HT-29 (cell line): ENCODE measurements at places on chromosomes 5 and 9. TPM values are rescaled to one million over a fixed set of nuclear protein-coding genes. Genes with fewer than 3 reads are reported as not detected.

GRCh38 chr9:89670801-89671434 lies 66.1 kb downstream of the GADD45G start:
- no peak for DNase-seq

GRCh38 chr9:20303996-20304395 lies 318.3 kb downstream of the MLLT3 start:
- no peak for DNase-seq

- DNase-seq, result no peak
These were observed 34.1 kb upstream of the FIBCD1 start for GRCh38 chr9:130972957-130973685.

MZB1 gene
- 0.25 TPM in 1 of 2 replicates, not detected in the other for total RNA-seq

DNA sequence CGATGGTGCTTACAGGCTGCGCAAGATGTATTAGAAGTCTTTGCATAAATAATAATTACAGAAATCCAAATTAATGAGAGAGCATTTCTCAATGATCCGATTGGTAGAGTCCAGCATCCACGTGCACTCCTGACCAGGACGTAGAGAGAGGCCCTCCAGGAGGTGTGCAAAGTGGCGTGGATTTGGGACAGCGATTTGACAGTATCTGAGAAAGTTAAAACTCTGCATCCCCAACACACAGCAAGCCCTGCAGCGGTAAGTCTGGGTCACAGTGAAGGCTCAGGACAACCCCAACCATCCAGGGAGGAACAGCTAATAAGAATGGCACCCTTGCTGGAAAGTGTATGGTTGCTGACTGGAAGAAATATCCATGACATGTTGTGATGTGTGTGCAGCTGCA lies 180.2 kb downstream of the AUH start:
- DNase-seq, result no peak

- no peak for DNase-seq
These were observed 1.8 kb downstream of the TCERG1 start for GRCh38 chr5:146448783-146449519.

DNA sequence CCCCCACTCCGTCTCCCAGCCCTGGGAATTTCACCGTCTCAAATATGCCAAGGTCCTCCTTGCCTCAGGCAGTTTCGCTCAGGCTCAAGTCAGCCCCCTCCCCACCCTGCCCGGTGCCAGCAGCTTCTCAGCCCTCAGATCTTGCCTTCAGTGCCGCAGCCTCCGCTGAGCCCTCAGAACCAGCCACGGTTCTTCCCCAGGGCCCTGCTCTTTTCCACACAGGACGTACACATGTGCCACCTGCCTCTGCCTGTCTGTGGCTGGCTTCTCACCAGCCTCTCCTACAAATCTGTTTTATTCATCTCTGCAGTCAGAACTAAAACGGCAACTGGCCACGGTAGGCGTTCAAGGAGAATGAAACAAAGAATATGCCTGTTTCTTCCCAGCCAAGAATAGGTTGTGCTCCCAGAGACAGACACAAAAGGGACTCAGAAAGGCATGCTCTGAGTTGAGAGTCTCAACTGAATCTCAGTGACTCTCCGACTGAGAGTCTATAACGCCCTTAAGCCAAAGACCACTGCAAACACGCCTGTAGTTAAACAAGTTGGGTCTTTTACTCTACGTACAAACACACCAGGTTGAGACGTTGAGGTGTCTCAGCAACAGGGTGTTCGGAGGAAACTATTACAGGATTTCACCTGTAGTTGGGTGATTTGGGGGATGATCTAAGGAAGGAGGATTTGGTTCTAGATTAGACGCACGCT lies 10.6 kb upstream of the GRIN1 start:
- DNase-seq, result peak; percentile 44

- no peak for DNase-seq
These were observed 112.2 kb upstream of the ALDH1B1 start for GRCh38 chr9:38280251-38280800.

DNA sequence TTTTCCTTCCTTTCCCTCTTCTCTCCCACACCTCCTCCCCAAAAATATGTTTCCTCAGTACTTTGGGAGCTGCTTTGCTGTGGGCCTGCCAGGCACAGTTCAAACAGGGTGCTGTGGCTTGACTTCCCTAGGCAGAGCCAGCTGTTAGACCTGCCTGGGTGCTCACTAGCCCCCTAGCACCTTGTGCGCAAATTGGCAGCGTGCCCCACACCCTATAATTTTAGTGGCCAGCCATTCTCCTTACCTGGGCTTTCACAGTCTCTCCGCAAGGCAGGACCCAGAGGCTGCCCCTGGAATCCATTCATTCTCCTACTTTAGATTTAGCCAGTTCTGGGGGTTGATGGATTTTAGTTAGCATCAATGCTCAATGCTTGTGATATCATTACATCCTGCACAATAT lies 72.3 kb downstream of the ANGPTL2 start:
- no peak for DNase-seq

PCDHGA3 gene
- total RNA-seq, result 0.10 TPM in 1 of 2 replicates, not detected in the other

- no peak for DNase-seq
These were observed 26.3 kb downstream of the CDK7 start for GRCh38 chr5:69261034-69261433.

DNA sequence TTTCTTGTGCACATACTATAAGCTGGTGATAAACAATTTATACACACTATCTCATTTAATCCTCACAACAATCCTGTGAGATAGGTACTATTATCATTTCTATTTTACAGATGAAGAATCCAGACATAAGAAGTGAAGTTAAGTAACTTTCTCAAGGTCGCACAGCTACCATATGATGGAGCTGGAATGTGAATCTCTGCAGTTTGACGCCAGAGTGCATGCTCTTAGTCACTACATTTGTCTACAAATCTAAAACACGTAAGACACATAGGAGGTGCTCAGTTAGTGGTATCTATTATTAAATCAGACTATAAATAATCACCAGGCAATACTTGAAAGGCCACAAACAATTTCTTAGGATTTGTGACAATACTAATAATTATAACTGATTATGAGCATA lies 45.0 kb upstream of the CDKN2B start:
- DNase-seq, result no peak

IL4 gene
- total RNA-seq, result not detected in 2 replicates

GRCh38 chr5:94690778-94691177 lies 72.3 kb downstream of the SLF1 start:
- no peak for DNase-seq

PTGS1 gene
- 2.1 and 3.9 TPM in 2 replicates for total RNA-seq

DNA sequence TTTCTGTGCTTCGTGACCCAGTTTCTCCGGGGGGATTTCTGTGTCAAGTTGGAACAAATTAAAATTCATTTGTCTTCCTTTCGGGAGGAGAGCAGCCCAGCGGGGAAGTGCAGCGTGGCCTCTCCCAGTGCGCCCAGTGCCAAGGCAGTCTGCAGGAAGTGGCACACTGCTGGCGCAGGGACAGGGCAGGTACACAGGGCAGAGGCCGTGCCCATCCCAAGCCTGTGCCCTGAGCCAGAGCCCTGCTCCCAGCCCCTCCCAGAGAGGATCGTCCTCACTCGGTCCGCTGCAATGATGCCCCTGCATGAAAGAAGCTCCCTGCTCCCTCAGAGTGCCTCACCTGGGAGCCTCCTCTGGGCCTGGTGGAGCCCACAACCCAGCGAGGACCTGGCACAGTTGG lies 82.4 kb upstream of the PPP1R26 start:
- DNase-seq, result no peak

- DNase-seq, result no peak
These were observed 337.3 kb downstream of the DTWD2 start for GRCh38 chr5:118651002-118651401.

DNA sequence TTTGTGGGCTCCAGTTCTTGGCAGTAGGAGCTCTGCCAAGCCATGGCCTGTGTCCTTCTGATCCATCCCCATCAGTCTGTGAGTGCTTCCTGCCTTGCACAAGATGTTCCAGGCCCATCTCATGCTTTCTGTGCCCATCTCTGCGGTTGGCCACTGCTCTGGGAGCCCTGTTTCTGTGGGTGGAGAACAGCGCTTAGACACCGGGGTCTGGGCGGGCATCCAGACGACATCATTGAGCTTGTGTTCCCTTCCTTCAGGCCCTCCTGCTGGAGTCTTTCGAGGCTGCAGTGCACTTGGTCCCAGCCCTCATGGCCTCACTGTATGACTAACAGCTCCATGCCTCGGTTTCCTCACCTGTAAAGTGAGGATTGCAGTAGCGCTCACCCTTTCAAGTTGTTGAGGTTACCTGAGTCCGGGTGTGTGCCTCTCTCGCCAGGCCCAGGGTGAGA lies 14.9 kb upstream of the CARD19 start:
- no peak for DNase-seq

DNA sequence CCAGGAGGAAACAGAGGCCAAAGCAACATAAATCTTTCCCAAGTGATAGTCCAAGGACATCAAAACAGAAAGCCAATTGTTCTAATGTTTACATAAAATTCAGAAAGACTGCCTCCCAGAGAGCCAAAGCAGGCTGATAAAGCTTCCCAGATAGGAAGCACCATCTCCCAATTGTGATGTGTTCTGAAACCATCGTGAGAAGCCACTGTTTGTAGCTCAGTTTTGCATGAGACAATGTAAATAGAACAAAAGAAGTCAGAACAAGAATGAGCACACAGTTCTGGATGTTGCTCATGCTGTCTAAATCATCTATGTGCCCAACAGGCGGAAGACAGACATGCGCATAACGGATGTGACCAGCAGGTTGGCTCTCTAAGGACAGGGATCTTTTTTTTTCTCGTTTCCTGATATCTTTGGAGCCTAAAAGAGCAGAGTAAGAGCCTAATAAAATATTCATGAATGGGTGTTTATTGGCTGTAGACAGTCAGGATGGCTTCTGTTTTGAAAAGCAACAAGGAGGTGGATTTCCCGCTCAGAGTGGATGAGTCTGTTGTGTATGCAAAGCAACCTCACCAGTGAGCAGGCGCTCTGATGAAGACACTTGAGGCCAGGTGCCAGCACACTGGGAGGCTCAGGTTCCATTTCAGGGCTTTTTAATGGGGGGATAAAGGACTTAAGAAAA lies 113.6 kb downstream of the GNA14 start:
- DNase-seq, result no peak

DNA sequence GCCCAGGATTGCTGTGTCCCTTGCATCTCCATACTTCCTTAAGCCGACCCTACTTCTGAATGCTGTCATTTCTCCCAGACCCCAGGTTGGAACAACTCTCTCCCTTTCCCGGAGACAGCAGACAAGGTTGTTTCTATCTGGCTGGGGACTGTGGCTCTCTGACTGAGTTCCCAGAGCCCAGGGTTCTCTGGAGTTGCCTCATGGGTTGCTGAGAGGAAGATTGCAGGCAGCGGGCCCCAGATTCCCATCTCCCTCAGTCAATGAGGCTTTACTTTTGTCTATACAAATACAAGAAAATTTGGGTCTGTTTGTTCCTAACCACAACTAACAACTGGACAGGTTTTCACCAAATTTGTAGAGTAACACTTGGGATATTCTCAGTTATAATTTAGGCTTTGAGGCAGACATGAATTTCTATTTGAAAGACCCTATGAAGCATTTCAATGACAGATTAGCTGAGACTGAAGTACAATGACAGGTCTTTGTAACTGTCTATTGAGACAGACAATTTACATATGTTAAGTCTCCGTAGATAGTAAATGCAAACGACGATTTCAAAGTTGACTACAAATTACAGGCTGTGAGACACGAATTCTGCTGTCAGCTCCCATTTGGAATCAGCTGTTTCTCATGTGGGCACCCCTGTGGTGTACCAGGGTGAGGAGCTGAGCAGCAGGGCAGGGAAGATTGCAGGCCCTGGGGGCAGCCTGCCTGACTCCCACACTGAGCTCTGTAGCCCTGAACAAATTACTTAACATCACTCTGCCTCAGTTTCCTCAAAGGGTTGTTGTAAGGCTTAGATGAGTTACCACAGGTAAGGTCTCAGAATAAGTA lies 107.5 kb downstream of the ATP10B start:
- no peak for DNase-seq

CCL27 gene
- not detected in 2 replicates for total RNA-seq

RACK1 gene
- 4,450 and 4,738 TPM in 2 replicates for total RNA-seq

DNA sequence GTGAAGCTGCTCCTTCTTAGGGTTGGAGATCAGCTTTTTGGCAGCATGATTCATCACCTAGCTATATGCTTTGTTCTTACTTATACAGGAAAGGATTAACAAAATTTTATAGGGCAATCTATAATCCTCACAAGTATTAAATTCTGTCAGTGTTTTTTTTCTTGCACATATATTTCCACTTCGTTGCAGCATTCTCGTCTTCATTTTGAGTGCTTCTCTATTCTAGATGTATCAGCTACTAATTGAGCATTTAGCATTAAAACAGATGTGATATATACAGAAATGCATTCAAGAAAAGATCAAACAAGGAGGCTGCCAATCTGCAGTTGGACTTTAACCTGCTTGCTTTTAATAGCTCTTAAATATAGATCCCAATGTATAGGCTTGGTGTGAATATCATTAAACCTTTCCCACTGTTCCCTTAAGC lies 3.6 kb upstream of the CTXN3 start:
- DNase-seq, result peak; percentile 61

PCDHB5 gene
- total RNA-seq, result not detected in 2 replicates

DNA sequence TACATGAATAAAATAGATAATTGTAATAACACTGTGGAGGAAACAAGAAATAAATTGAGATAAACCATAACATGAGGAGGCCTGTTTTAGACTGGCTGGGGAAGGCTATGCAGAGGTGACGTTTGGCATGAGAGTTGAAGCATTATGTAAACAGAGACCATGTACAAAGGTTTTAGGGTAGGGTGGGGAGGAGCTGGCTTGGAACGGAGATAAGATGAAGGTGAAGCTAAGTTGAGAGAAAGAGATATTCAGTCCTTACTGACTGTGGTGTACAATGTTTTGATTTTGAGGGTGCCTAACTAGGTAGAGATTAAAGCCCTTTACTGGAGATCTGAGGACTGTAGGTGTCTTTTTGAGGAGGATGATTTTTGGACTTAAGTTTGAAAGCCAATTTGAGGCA lies 17.8 kb downstream of the MAN2A1 start:
- peak; percentile 49 for DNase-seq
